ENCODE measurements at places on chromosomes 2 and 18. TPM values are rescaled to one million over a fixed set of nuclear protein-coding genes. Genes with fewer than 3 reads are reported as not detected.

The CTLA4 gene
- polyA plus RNA-seq = not detected

The HAAO gene
- 54.5 TPM for polyA plus RNA-seq

The ANKRD30B gene
- polyA plus RNA-seq = not detected

The CROCC2 gene
- polyA plus RNA-seq = not detected

The LRP2 gene
- polyA plus RNA-seq = not detected

The CRACDL gene
- 0.67 TPM for polyA plus RNA-seq

DNA sequence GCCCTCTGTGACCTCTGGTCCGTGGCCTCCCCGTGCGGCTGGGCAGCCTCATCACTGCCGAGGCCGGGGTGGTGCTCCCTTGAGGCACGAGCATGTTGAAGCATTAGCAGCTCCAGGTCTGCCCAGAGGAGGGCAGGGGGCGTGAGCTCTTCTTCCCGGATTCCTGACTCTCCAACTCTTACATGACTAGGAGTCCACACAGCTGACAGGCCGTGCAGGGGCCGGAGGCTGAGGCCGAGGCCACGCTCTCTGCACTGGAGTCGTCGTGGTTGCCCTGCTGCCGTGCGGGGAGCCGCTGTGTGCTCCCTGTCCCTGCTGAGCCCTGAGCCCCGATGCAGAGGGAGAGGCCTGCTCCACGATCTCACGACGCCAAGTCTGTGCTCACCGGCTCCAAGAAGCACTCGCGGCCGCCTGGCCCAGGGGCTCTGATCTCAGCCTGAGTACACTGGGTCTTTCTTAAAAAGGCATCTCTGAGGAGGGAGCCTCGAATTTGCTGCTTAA is 19.4 kb upstream of the KCNG2 start:
- DNase-seq = peak; percentile 24

DNA sequence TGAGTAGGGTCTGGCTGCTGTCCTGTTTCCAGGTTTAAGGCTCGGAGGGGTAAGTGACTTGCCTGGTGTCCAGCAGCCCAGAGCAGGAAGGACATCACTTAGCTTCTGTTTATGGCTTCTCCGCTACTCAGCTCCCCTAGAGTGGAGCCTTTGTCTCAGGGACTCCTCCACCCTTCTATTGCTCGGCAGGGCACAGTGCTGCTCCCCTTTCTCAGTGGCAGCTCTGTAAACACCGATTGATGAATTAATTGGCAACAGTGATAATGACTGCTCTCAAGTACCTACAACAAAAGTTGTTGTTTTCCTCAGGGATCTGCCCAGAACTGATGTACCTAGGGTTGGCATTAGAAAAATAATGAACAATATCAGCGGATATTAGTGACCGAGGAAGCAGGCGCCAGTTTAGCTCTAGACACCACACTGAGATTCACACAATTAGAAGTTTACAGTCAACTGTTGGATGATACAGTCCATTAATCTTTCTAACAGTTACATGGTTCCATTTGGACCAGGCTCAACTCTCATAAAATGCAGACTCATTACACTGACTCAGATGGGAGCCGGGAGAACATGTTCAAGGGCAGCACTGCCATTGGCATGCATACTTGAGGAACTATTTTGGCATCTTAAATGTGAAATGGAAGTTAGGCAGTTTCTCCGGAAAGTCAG is 265.7 kb downstream of the MTX2 start:
- no peak for DNase-seq

DNA sequence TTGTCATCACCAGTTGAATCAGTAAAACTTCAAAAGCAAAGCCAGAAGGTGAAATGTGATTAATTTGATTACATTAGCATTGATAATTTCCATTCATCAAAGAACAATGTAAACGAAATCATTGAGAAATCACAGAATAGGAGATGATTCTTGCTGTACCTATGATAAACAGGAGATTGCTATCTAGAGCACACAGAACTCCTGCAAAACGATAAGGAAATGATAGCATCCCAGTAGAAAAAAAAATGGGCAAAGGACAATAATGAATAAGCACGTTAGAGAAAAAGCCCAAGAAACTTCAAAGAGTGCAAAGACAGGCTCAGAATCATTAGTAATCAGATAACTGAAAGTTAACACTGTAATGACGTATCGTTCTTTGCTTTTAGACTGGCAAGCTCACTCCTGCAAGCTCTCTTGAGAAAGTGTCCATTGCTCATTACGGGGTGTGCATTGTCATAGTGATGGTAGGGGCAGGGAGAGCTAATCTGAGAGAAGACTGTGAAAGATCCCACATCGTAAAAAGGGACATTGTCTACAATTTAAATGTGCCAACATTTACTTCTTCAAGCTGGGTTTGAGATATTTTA is 143.6 kb downstream of the SPP2 start:
- no peak for DNase-seq

GRCh38 chr2:168465594-168465993 is 9.5 kb downstream of the CERS6 start:
- DNase-seq = no peak

DNA sequence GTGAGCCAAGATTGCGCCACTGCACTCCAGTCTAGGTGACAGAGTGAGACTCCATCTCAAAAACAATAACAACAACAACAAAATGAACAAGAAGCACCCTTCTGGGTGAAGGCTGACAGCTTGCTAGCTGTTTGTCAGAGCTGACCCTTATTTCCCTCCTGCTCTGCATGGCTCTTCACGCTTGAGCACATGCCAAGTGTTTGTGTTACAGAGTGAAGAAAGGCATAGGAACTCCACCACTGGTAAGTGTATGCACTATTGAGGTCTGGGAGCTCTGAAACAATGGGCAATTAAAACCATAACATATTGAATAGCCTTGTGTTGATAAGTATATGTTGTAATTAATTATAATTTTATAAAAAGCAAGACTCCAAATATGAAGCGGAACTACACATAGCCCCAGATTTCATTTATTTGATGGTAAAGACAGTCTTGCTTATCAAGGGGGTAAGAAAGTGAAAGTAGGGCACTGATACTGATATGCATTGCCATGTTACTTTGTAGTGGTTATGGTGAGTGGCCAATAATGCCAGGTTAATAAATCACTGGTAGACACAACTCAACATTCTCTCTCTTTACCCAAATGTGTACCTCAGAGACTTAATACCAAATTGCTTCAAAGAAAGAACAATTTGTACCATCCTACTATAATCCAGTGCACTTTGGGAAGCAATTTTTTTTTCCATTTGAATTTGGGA is 163.4 kb downstream of the VWC2L start:
- no peak for DNase-seq

- no peak for DNase-seq
These were observed 26.9 kb upstream of the CCBE1 start for GRCh38 chr18:59724103-59724502.

- no peak for DNase-seq
These were observed 232.9 kb upstream of the TANK start for GRCh38 chr2:160927324-160927723.

GRCh38 chr2:85770369-85770768 is 16.6 kb downstream of the ATOH8 start:
- no peak for DNase-seq

GRCh38 chr2:168215813-168216212 is 31.6 kb downstream of the STK39 start:
- no peak for DNase-seq
